ENCODE measurements at places on chromosomes 12 and 14.

DNA sequence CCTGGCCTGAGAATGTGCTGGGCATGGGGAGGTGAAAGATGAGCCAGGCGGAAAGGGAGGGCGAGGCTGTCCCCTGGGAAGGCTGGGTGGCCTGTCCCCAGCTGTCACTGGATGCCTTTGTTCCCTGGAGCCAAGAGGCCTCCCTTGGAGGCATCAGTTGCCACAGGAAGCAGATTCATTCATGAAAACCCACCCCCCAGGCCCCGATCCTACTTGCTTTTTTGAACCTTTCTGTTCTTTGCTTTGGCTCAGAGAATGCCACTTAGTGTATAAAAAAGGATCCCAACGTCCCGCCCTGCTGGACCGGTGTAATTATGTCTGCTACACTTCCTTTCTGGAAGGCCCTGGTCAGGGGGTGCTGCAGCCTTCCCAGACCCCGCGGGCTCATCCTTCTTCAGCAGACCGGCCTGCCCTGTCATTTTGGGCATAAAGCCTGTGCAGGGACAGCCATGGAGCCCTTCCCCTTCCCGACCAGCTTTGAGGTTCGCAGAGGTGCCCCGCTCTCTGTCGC lies 220.2 kb downstream of the SLC41A2 start:
- DNase-seq = no peak

- DNase-seq = no peak
Observed at GRCh38 chr14:105486163-105486973, at the start of gene CRIP1. TSS of gene CRIP1 (plus strand) at chr14:105486886. CDS start at chr14:105487260, 374 bp downstream.

DNA sequence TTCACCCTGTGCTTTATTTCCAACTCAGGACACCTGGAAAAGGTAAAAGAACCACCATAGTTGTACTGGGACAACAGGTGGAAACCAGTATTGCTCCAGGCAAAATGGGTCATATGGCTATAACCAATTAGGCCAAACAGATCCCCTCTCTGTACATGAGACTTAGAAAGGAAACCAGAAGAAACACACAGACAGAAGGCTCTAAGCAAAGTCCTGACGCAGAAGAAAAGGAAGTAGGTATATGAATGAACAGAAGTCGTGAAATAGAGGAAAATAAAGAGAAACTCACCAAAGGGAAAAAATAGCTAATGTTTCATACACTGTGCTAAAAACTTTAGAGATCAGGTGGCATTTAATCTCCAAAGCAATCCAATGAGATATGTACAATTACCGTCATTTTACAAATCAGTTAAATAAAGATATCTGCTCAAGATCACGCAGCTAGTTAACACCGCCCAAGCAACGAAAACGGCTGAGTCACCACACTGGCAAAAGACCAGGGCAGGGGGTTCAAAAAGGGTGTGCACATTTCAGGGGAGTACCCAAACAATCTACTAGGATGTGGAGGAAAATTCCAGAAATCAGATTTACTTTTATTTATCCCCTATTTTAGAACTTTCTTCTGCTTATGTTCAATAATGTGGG lies 82.3 kb downstream of the ITPR2 start:
- DNase-seq = no peak

DNA sequence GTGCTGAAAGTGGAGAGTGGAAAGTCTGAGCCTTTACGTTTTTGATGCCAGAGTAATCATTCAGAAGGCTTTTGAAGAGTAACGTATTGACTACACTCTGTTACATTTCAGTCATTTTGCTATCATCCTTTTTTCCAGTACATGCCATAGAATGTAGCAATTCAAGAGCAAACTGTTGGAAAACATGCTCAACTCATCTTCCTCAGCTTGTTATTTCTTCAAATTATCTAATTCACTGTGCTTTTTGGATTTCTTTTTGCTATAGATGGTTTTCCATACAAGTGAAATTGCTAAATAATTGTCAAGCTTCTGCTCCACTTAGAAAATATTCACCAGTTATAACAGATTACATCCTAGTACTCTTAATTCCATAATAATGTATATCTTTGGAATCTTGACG lies 129.9 kb upstream of the CLEC14A start:
- no peak for DNase-seq

- no peak for DNase-seq
Observed at GRCh38 chr12:10607885-10608458, 5.4 kb downstream of the MAGOHB start.

DNA sequence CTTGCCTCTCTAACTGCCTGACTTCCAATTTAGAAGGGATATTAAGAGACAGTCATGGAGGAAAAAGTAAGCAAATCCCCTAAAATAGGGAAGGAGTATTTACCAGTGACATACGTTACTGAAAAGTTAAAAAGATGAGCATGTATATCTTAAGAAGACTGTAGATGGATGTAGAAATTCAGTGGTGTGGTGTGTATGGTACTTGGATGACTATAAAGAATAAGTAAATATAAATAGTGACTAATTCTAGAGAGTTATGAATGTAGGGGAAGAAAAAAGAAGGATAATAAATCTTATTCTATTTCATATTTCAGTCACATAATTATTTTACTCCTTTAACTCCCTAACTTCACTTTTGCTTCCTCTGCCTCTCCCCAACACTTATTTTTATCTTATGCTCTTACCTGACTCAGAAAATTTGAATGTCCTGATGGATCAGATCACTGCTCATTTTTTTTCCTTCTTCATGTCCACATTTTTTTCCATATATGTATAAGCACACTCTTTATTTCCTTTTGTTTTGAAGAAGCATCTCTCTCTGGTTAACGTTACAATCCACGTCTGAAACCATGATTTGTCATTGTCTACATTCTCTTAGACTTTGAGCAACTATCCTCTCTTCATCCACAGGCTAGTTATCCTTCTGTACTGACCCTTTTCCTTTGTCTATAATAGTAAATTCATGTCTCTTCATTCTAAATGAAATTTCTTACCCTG lies 422.7 kb upstream of the SYT1 start:
- no peak for DNase-seq

- DNase-seq = no peak
Observed at GRCh38 chr12:57130941-57131340, 2.7 kb downstream of the LRP1 start.

DNA sequence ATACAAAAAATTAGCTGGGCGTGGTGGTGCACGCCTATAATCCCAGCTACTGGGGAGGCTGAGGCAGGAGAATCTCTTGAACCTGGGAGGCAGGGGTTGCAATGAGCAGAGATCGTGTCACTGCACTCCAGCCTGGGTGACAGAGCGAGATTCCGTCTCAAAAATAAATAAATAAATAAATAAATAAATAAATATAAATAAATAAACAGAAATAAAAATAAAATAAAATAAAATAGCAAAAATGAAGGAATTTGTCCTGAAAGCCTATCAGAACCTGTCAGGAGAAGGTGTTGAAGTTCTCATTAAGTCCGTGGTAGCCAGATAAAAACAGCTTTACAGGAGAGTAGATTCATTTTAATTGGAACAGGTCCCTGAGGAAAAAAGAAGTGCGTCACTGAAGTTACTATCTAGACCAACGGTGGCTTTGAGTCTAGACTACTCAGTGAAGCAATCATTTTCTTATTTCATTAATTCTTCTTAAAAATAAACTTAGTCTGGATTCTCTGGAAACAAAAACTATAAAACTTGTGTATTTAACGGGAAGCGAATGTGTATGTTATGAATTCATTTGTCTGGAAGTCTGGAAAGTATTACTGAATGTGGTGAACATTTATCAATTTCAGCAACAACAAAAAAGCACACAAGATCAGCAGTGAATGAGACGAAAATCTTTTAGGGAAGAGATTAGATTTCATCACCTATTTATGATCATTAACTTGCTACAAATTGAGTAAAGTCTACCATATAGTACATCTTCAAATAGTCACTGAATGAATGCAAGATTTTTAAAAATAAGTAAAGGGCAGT lies 248.5 kb upstream of the PDE3A start:
- DNase-seq = no peak

Measured in activated CD4-positive, alpha-beta T cell treated with anti-CD3 and anti-CD28 coated beads, Interleukin-2, Interleukin-4, amounts not matched to agents 100 ng/mL and 50 ng/mL, durations not matched to agents 16 hours and 8 hours (primary cell).